ENCODE measurements at places on chromosomes 13 and 19. TPM values are rescaled to one million over a fixed set of nuclear protein-coding genes. Genes with fewer than 3 reads are reported as not detected.

- no peaks in the 10 kb centered on the region for H3K4me1 ChIP-seq
- H3K27me3 ChIP-seq, result no peaks in the 10 kb centered on the region
- H3K27ac ChIP-seq, result no peak overlapping the region
- DNase-seq, result no peak
- H3K36me3 ChIP-seq, result no peaks in the 10 kb centered on the region
These were observed 94.3 kb upstream of the NBEA start for GRCh38 chr13:34847766-34848165.

GRCh38 chr19:56145698-56146097, 4.6 kb downstream of the ZNF444 start:
- no peak overlapping the region for H3K4me3 ChIP-seq
- H3K27me3 ChIP-seq, result peaks cover 3% of the 10 kb centered on the region
- peaks cover 26% of the 10 kb centered on the region for H3K36me3 ChIP-seq
- peaks cover 23% of the 10 kb centered on the region for H3K4me1 ChIP-seq

GRCh38 chr13:36345438-36346221, 564 bp downstream of the SPART start:
- peaks cover 3% of the 10 kb centered on the region for H3K27me3 ChIP-seq
- DNase-seq, result peak; percentile 81

GRCh38 chr13:101343128-101343787, 73.0 kb downstream of the NALCN start:
- H3K36me3 ChIP-seq, result no peaks in the 10 kb centered on the region
- DNase-seq, result no peak
- H3K4me3 ChIP-seq, result no peak overlapping the region
- H3K4me1 ChIP-seq, result no peaks in the 10 kb centered on the region

- DNase-seq, result peak; percentile 16
- H3K4me1 ChIP-seq, result no peaks in the 10 kb centered on the region
- no peaks in the 10 kb centered on the region for H3K27me3 ChIP-seq
These were observed 48.6 kb downstream of the B3GLCT start for GRCh38 chr13:31248361-31248760.

GRCh38 chr13:49939321-49939720, 3.2 kb upstream of the SPRYD7 start:
- peaks cover 13% of the 10 kb centered on the region for H3K4me1 ChIP-seq
- H3K27ac ChIP-seq, result no peak overlapping the region
- DNase-seq, result no peak
- peaks cover 17% of the 10 kb centered on the region for H3K27me3 ChIP-seq

DNA sequence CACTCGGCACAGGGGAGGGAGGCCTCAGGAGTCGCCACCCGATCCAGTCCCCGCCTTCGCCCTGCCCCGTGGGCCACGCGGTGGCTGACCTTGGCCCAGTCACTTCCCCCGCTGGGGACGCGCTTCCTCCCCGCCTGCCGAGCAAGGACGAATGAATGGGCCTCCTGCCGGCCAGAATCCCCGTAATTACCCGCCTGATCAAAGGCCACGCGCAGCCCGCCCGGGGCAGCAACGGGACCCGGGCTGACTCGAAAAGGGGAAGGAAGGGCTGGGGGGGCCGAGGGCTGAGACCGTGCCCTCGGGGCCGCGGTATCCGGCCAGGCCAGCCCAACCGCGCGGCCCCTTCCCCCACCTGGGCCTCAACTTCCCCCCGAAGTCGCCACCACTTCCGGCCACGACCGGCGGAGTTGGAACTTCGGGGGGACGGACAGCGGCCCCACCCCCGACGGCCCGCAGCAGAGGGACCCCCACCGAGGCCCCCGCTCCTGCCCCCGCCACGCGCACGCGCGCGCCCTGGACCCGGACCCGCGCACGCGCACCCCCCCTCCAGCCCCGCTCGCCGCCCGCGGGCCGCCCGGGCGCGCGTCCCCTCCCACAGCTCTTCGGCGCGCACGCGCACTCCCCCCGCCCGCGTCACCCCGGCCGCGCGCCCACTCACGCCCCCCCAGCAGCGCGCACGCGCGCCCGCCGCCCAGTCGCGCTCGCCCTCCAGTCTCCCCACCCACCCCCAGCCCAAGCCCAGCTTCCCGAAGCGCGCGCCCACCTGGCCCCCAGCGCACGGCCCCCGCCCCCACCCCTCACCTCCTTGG, 520 bp downstream of the ZNF787 start:
- peaks cover 2% of the 10 kb centered on the region for H3K27me3 ChIP-seq
- DNase-seq, result peak; percentile 94
- H3K4me3 ChIP-seq, result peak overlapping the region; percentile 90

GRCh38 chr19:2371656-2372055, 11.6 kb downstream of the TMPRSS9 start:
- no peak overlapping the region for H3K27ac ChIP-seq
- no peaks in the 10 kb centered on the region for H3K4me1 ChIP-seq
- DNase-seq, result no peak
- no peaks in the 10 kb centered on the region for H3K27me3 ChIP-seq
- peaks cover 2% of the 10 kb centered on the region for H3K36me3 ChIP-seq

DNA sequence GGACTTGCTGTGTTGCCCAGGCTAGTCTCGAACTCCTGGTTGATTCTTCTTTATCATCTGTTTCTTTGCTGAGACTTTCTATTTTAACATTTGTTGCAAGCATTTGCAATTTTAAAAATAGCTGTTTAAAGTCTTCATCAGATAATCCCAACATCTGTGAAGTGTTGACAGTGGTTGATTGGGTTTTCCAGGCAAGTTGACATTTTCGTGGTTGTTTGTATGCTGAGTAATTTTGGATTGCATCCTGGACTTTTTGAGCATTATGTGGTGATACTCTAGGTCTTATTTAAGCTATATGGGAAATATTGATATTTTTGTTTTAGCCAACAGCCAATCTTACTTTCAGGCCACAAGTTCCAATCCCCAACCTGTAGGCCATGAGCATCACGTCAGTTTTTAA, 25.1 kb downstream of the AP1M1 start:
- peaks cover 8% of the 10 kb centered on the region for H3K4me1 ChIP-seq
- DNase-seq, result no peak
- no peaks in the 10 kb centered on the region for H3K27me3 ChIP-seq
- peaks cover 66% of the 10 kb centered on the region for H3K36me3 ChIP-seq
- H3K27ac ChIP-seq, result no peak overlapping the region
- H3K4me3 ChIP-seq, result no peak overlapping the region

- no peaks in the 10 kb centered on the region for H3K4me1 ChIP-seq
- H3K36me3 ChIP-seq, result peaks cover 16% of the 10 kb centered on the region
- no peak overlapping the region for H3K27ac ChIP-seq
- no peaks in the 10 kb centered on the region for H3K27me3 ChIP-seq
These were observed 46.3 kb downstream of the MTMR6 start for GRCh38 chr13:25241007-25241406.

DNA sequence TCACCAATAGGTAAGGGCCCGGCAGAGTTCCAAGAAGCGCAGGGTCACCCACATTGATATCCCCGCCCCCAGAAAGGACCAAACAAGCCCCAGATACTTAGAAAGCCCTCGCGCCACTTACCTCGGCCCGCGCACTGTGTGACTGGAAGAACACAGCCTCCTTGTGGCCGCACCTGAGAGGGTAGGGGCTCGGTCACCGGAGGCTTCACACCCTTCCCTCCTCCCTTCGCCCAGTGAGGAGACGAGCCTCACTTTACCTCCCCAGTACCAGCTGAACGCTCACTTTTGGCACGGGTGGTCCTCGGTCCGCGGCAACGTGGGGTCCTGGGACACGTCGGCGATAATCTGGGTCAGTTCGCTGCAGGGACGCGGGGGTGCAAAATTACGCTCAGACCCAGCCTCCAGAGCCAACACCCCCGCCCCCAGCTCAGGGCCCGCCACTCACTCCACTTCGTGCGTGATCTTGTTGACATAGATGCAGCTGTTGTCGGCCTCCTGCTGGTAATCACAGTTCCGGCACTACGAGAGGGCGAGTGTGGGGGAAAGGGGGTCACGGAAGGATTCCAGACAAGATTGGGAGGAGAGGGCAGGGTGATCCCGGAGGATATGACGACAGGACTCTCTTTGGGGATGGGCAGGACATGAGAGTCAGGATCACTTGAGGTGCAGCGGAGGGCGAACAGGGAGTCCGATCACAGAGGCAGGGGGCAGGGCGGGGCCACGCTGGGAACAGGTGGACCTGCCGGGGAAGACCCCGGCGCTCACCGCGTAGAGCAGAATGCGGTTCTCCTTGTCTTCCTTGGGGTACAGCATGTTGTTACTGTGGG, 568 bp downstream of the POLR2I start:
- DNase-seq, result peak; percentile 75
- H3K4me3 ChIP-seq, result peak overlapping the region; percentile 94

- no peak overlapping the region for H3K27ac ChIP-seq
- no peak for DNase-seq
- peaks cover 56% of the 10 kb centered on the region for H3K36me3 ChIP-seq
- H3K4me1 ChIP-seq, result peaks cover 25% of the 10 kb centered on the region
- H3K4me3 ChIP-seq, result no peak overlapping the region
- no peaks in the 10 kb centered on the region for H3K27me3 ChIP-seq
These were observed 17.0 kb downstream of the ALOX5AP start for GRCh38 chr13:30752201-30752797.

DNA sequence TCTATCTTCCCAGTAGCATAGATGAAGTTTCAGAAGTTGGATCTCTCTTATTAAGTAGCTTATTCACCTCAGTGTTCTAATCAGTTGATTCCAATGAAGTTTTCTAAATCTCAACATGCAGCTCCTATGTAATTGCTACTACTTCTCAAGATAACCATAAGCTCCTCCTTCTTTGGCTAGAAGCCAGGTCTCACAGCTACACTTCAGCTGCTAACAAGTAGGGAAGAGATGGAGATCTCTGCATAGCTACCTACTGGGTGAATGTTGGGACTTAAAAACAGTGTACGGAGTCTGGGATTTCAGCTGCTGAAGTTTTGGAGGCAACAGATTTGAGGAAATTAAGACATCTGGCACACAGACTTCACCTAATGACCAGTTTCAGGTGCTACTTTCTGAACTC, 661.0 kb downstream of the SLITRK1 start:
- DNase-seq, result no peak
- H3K27ac ChIP-seq, result no peak overlapping the region
- no peaks in the 10 kb centered on the region for H3K4me1 ChIP-seq

DNA sequence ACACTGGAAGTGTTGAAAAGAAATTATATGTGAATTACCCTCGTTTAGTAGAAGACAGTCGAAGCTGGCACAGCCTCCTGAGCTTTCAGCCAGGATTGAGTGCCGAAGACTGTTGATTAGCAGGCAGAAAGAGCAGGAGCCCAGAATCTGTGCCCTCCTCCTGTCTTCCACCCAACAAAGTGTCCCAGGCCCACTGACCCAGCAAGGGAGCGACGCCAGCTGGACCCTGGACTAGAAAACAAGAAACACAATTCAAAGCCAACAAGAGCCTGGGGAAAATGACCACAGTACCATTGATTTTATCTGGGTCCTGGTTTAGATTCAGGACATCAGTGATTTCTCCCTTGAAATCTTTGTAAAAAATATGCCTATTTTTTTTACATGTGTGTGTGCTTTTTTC, 120.7 kb downstream of the RXFP2 start:
- DNase-seq, result no peak
- H3K27me3 ChIP-seq, result peaks cover 30% of the 10 kb centered on the region
- no peak overlapping the region for H3K4me3 ChIP-seq
- no peaks in the 10 kb centered on the region for H3K36me3 ChIP-seq

DNA sequence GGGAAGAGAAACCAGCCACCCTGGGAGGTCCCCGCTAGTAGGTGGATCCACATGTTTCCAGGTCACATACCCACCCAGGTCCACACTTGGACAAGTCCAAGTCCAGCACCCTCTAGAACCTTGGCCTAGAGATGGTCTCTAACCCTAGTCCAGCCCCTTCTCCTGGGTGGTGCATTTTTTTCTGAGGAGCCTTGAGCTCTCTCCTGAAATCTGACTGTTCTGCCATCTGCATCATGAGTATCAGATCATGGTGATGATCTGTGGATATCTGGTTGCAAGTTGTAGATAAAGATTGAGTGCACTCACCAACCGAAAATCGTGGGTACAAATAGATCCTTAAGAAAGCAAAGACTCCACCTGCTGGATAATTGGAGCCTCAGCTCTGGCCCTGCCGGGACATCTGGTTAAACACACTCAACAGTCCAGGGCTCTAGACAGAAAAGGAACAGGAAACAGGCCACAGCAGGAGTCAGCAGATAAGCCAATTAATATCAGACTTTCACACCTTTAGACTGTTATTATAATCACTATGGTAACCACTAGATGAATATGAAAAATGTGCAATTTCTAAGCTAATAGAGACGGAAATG, 41.1 kb downstream of the GPR12 start:
- no peak for DNase-seq
- H3K4me3 ChIP-seq, result no peak overlapping the region
- no peak overlapping the region for H3K27ac ChIP-seq
- peaks cover 17% of the 10 kb centered on the region for H3K4me1 ChIP-seq

DNA sequence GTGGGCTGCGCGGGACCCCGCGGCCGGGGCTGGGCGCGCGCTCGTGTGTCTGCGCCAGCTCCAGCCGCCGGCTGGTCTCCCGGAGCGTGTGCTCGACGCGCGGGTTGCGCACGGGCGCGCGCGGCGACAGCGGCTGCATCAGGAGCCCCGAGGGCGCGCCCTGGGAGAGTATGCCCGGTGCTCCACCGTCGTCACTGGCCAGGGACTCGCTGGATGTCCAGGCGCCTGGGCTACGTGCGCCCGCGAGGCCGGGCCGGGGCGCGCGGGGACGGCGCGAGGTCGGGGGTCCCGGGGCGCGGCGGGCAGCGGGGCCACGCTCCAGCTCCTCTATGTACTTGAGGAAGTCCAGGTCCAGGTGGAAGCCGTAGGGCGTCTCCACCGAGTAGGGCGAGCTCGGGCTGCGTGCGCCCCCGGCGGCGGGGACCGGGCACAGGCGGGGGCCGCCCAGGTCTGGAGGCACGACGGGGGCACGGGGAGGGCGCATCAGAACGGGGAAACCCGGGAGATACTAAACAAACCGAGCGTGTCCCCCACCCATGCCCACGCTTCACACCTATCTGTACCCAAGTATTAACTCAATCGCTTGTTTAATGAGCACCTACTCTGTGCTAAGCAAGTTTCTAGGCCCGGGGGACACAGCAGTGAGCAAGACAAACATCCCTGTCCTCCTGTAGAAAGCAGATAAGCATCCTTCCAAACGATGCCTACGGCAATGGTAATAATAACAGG, 7.6 kb downstream of the KANK3 start:
- DNase-seq, result peak; percentile 77
- H3K27ac ChIP-seq, result no peak overlapping the region
- peaks cover 43% of the 10 kb centered on the region for H3K27me3 ChIP-seq
- H3K4me3 ChIP-seq, result peak overlapping the region; percentile 53

The ZNF625 gene
- total RNA-seq, result 3.0 TPM

The CLEC4M gene
- not detected for total RNA-seq

The IGFL1 gene
- total RNA-seq, result not detected

The ZNF135 gene
- not detected for total RNA-seq

The KLK12 gene
- total RNA-seq, result not detected

The FUT1 gene
- total RNA-seq, result 0.26 TPM

The ZNF528 gene
- total RNA-seq, result 7.9 TPM

The SELENOV gene
- total RNA-seq, result not detected

The CD22 gene
- 3.4 TPM for total RNA-seq

The TEX26 gene
- not detected for total RNA-seq

The PDCD5 gene
- 213 TPM for total RNA-seq

The PLEKHF1 gene
- total RNA-seq, result 24.0 TPM
